ENCODE measurements at places on chromosomes 3 and 15.

- no peak for DNase-seq
Observed at GRCh38 chr3:5317557-5317956, 130.1 kb downstream of the EDEM1 start.

DNA sequence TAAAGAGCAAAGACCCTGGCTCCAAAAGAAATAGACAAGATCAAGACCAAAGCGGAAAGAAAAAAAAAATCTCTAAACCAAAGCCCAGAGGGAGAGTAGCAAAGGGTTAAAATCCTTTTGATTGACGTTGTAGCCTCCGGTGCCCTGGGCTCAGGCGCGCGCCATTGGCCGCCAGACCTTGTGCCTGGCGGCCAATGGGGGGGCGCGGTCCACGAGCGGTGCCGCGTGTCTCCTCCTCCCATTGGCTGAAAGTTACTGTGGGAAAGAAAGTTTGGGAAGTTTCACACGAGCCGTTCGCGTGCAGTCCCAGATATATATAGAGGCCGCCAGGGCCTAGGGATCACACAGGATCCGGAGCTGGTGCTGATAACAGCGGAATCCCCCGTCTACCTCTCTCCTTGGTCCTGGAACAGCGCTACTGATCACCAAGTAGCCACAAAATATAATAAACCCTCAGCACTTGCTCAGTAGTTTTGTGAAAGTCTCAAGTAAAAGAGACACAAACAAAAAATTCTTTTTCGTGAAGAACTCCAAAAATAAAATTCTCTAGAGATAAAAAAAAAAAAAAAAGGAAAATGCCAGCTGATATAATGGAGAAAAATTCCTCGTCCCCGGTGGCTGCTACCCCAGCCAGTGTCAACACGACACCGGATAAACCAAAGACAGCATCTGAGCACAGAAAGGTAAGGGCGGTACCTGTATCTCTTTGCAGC lies at the start of gene HES1:
Gene HES1, plus strand, starts transcription at position 343 of the 713 bp plus-strand sequence. Its CDS starts 233 bp downstream, at position 576.
- peak; percentile 63 for DNase-seq

DNA sequence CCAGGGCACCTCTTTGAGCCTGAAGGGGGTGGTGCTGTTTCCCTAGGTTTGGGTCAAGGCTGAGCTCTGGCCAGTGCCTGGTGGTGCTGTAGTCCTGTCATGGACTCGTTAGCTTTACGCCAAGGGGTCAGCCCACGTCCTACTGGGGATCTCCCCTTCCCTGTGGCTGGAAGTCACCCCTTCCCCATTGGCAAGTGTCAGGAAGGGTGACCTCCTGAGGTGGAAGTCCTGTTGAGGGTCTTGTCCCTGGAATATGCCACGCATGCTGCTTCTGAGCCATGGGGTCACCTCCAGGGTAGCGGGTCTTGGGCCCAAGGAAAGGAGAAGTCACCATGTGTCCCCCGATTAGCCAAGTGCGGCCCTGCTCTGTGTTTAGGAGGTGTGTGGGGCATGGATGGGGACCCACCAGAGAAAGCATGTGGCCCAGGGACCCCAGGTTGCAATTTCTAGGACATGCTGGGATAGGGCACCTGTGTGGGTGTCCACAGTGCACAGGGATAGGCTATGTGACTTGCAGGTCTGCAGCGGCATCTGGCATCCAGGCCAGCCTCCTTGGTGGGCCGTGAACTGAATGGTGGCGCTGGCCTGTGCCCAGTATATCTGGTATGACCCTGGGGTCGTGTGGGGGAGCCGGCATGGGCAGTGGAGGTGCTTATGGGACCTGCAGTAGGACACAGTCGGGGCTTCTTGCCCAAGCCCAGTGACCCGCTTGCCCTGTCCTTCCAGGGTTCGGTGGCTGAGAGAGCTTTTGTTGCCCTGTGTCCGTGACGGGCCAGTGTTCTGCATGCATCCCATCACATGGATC lies 226.7 kb downstream of the SNRPN start:
- no peak for DNase-seq

- no peak for DNase-seq
Observed at GRCh38 chr3:3646934-3647333, 152.3 kb upstream of the LRRN1 start.

GRCh38 chr3:69766638-69767037 lies 27.4 kb downstream of the MITF start:
- no peak for DNase-seq

Data from NCI-H1092 treated with DMSO at 0.1 percent for 48 hours (cell line).